ENCODE measurements at places on chromosomes 7 and 10.

DNA sequence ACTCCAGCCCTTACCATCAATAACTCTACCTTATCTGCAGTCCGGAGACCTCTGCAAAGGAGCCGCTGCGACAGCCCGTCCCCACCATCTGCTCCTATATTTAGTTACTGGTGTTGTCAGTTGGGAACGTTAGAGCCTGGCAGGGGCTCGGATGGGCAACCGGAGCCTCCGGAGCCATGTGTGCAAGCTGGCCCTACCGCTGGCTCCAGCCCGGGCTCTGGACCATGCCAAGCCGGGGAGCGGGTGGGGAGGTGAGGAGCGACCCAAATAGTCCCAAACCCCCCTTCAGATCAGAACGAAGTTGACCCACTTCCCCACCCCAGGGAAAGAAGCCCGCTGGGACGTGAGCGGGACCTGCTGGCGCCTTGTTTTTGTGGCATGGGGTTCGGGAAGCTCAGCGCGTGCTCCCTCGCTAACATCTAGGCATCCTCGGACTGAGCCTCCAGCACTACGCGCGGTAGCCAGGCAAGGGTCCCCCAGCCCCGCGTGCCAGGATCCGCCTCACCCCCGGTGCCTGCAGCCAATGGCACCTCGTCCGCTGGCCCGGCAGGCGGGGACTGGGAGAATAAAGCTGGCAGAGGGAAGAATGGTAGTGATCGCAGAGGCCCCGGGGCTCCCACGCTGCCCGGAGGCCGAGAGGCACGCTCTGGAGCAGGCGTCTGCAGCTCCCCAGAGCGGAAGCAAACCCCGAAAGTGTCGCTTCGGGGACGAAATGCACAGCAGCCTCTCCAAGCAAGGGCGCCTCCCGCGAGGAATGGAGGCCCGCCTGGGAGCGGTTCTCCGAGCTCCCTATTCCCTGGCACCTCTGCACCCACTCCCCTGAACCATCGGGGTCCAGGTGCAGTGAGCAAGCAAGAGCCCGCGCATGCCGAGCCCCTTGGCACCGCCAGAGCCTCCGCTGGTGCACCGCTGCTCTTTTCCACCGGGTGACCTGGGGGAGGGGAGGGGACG, 679 bp downstream of the LRRC20 start:
- DNase-seq = no peak

DNA sequence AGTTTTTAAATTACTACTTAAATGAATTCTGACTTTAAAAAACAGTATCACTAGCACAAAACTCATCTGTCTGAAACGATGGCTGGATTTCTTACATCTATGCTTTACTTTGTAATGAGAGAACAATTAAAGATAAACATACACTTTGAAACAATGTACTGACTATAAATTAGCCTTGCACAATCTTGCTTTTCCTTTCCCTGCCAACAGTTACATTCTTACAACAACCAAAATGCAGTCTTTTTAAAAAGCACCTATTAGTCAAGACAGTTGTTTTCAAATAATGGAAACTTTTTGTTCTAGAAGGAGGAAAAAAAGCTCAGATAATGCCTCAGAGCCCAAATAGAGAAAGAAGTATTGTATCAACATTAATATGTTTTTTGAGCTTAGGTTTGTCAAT, 153.3 kb downstream of the ELMO1 start:
- no peak for DNase-seq

DNA sequence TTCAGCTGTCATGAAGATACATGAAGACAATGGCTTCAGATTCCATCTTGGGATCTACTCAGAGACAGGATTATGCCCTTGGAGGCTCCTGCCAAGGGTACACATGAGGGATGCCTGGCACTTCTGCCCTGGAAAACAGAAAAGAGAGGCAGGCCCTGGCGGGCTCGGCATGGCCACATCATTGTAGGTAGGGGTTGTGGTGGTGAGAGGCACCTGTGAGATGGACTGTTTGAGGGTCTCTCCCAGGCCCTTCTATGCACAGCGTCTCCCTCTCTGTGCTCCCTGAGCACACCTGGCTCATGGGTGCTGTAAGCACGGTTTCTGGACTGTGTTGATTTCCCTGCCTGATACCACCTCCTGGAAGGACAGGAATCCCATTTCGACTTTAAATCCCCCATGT, 304.3 kb downstream of the GLRX3 start:
- peak; percentile 17 for DNase-seq

DNA sequence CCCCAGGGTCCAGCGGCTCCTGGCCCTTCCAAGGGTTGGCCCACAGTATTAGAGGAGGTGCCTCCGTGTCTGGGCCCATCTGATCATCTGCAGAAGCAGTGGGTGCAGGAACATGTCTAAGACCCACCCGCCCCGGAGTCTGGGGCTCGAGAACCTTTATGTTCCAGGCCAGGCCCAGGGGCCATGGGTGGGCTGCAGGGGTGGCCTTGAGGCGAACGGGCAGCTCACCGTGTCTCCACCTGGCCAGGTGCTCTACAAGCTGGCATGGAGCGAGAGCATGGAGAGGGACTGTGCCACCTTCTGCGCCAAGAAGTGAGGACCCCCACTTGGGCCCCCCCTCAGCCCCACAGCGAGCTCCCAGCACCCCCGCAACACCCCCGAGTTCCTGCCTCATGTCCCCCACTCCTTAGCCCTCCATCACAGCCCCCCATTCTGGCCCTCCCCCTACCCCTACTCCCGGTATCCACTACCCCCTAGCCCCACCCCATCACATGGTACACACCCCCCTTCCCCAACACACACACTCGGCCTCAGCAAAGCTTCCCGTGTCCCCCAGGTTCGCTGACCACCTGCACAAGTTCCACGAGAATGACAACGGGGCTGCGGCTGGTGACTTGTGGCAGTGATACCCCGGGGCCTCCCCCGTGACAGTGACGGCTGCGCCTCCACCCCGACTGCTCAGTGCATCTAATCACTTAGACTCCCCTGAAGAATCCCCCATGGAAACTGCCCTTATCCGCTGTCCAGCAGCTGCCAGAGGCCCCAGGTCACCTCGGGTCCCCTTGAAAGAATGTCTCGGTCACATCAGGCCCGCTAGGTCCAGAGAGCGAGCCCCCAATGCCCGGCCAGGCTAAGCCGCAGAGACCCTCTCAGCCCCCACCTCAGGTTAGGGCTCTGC, 4.0 kb upstream of the SH2B2 start:
- no peak for DNase-seq

DNA sequence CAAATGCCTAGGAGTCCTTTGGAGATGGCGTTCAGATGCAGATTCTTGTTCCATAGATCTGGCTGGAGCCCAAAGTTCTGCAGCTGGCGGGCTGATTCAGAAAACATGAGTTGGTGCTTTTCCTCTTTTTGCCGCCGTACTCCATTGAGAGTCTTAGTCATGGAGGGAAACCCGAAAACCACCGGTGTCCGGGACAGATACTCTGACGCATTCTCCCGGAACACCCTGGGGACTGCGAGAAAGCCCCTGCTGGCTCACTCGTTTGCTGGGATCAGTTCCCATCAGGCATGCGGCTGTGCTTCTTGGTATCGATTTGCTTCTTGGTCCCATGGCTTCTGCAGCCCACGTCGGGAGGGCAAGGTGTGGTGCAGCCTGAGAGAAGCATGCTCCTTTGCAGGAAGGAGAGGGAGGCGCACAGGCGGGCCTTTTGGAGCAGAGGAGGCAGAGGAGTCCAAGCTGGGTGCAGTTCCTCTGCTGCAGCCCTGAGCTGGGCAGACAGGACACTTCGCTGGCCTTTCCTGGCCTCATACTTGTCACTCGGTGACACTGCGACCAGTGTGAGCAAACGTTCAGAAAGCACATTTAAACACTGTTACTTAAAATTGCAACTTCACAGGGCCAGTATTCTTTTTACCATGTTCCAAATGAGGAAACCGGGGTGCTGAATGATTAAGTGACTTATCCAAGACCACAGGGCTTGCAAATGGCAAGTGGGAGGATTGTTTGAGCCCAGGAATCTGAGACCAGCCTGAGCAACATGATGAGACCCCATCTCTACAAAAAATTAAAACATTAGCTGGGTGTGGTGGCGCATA, 30.6 kb upstream of the PFKFB3 start:
- no peak for DNase-seq

DNA sequence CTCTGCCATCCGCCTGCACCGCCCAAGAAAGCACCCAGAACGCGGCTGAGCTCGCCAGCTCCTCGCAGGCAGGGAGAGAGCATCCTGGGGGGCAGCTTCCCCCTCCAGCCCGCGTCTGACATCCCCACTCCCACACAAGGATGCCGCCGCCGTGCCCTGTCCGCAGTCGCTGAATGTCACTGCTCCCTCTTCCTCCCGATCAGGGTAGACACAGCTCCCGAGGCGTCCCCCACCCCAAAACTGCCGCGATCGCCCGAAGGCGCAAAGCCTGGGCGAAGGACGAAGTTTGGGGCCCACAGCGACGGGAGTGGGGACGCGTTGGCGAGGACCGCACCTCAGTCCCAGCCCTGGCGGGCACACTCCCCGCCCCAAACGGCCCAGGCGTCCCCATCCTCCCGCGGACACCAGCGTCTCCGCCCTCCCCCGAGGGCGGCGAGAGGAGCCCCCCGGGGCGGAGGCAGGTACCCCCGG, 1.5 kb upstream of the KAT6B start:
- DNase-seq = peak; percentile 32

- no peak for DNase-seq
Observed at GRCh38 chr10:96665306-96665705, 55.0 kb downstream of the PIK3AP1 start.
